ENCODE measurements at places on chromosomes 2 and 18.

DNA sequence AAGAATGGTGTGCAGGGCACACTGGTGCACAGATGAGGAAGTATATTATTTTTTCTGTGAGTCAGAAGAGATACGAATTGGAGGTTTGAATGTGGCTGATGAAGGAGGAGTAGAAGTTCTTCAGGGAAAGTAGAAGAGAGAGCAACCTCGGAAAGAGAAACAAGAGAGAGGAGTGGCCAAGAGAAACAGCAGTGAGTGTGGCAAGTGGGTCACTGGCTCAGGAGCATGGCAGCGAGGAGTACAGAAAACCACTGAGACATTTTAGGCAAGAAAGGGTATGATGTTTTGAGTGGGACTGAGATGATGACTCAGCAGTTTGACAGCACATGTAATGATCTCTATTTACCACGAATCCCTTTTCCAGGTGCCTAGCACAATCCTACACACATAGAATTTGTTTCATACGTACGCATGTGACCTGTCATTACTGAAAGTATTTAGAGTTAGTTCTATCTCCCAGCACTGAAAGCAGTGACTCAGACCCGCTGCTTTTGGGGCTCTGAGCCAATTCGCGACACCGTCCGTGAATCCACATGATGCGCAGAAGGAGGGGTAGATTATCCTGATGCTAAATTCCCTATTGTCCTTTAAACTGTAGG lies 915.4 kb downstream of the DCDC2C start:
- no peak for DNase-seq

DNA sequence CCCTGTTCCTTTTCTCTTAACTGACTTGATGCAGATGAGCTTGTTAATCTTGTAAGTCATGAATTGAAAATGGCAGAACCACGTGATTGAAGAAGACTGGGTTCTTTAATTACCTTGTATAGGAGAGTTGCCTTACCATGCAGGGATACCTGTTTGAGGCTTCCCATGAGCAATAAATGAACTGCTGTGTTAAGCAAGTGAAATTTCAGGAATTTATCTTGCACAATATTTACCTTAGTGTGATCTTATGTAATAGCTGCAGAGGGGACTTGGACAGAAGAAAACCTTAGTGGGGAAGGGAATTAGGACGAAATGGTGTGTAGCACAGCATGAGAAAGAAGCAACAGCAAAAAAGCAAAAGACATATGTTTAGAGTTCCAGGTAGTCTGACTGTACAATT lies 384.0 kb upstream of the TMEFF2 start:
- DNase-seq: no peak

DNA sequence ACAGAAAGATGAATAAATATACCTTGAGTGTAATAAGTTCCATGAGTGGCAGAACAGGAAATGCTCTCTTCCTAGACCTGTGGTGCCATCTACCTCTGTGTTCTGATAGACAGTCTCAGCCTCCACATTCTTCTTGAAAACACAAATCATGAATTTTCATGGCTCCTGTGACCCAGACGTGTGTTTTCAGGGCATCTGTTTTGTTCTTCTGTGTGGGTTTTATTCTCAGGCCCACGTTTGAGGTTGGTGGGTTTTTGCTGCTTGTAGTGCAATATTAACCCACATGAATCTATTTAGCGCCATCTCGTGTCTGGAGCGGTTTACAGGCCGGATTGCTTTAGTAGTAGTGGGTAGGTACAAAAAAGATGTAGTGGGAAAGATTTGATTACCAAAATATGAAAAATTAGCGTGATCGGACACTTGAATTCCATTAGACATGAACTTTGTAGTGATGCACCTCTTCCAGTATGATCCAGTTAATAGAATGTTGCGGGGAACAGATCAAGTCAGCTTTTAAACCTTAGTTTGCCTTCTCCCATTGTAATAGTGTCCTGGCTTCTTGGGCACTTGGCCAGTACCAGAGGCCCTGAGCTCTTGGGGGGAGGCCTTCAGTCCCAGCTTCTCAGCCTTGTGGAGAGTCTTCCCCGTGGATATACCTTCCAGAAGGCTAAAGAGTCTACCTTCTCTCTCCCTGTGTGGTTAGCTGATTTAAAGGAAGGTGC lies 256.5 kb downstream of the TPGS2 start:
- DNase-seq: no peak

- no peak for DNase-seq
Measured at GRCh38 chr2:234249873-234250272, 199.4 kb downstream of the SPP2 start.

- DNase-seq: no peak
Measured at GRCh38 chr2:8122520-8122919, 559.3 kb upstream of the ID2 start.

DNA sequence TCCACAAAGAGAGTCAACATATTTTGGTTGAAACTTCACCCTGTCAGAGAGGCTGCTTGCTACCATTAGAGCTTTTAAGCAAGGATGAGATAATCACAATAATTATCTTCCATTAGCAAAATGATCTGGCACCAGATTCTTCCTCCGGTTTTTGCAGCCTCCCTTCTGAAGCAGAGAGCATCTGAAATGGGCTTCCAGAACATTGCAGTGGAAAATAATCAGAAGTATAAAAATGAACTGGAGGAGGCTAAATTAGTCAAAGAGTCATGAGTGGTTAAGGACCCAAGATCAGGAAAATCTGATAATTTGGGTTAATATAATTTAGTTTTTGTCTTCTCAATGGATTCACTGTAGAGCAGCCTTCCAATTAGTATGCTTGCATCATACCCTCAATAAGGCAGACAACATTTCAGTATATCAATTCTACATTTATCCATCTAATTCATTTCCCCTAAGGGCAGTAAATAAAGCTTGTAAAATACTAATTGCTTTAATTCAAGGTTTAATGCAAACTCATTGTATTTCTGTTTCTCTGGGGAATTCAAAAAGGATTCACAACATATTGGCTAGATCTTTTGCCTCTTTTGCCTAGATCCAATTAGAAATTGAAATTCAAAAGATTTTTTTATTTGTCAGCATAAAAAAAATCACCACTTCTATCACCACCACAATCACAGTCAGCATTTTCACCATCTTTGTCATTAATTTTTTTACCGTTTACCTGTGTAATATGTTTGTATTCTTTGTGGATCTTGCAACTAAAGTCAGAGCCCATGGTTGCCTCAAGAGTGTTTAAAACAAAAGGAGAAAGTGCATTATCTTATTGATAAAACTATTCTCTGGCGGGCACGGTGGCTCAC lies 537.2 kb upstream of the DCC start:
- DNase-seq: no peak

GRCh38 chr18:74652392-74652988 lies 54.8 kb downstream of the ZNF407 start:
- DNase-seq: no peak

DNA sequence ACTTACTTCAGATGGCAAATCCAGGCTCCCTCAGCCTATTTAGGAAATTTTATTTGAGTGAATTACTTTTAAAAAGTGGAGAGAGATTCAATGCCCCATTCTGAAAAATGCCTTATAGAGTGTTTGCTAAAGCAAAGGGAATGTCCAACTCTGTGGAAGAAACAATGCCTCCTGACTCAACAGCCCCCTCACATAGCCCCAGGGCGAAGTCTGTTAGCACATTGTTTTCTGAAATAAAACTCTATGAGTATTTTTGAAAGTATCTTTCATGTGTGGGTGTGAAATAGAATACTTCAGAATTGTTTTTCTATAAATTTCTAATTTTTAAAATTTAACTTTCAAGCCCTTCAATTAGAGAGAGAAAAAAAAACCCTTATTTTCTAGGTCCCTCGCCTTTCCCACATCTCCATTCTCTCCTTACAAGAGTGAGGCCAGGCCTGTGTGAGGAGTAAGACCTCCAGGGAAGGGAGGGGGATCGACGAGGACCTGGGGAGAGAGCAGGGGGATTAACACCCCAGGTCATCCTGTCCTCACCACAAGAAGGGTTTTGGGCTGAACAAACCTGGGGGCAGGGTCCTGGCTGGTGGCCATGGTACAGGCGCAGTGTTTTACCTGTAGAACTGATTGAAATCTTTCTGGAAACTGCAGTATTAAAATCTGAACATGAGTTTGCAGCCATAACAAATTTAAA lies 141.4 kb downstream of the SNTG2 start:
- DNase-seq: no peak

- DNase-seq: no peak
Measured at GRCh38 chr2:69566669-69567068, 76.9 kb downstream of the AAK1 start.

- no peak for DNase-seq
Measured at GRCh38 chr2:98158305-98158704, 71.3 kb downstream of the VWA3B start.

DNA sequence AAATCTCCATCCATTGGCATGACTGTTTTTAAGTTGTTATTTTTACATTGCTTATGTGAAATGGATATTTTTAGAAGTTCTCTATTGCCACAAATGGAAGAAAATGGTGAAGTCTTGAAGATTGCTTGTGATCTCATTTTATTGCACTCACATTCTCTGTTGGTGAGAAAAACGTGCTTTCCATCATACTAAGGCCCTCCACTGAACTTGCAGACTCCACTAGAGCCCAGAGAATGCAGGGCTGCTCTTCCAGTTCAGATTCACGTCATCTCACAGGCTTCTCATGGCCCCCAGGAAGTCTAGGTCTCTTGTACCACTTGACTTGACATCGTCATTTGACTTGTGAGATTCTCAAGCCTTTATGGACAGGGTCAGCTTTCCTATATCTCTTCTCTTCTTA lies 254.8 kb upstream of the COPS8 start:
- DNase-seq: no peak

- DNase-seq: no peak
Measured at GRCh38 chr2:241061275-241061674, 40.8 kb downstream of the MTERF4 start.

GRCh38 chr18:68147728-68148127 lies 567.2 kb downstream of the TMX3 start:
- DNase-seq: no peak

DNA sequence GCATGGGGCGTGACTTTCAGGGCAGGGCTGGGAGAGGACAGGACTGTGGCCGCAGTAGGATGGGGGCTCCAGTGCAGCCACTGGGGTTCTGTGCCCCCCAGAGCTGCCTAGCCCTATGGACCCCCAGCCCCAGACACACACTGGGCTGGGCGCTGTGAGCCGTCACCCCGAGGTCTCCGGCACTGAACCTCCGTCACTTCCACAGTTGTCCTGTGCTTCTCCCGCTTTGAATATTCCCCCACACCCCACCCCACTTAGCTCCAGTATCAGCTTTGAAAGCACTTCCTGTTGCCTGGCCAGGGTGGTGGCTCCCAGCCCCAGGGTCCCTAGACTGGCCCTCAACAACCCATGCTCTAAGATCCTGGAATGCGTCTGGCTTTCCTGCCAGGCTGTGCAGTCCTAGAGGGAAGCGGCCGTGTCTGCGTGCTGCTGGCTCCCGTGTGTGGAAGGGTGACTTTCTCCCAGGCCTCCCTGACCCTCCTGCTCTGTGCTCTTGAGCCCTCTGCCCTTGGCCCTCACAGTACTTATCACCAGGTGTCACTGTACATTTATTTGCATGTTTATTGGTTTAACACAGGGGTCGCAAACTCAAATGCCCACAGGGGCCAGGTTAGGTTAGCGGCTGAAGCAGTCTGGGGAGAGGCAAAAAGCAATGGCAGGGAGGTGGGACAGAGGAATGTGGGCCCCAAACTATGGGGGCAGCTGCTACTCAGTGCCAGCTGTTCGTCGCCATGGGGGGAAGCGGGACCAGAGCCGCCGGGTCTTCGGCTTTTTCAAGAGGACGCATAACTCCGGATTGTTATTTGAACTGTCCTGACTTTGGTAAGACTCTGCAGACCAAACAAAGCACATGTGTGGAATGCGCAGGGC lies 9.9 kb downstream of the OBSL1 start:
- no peak for DNase-seq

- no peak for DNase-seq
Measured at GRCh38 chr18:58104096-58104495, 60.1 kb downstream of the NEDD4L start.

DNA sequence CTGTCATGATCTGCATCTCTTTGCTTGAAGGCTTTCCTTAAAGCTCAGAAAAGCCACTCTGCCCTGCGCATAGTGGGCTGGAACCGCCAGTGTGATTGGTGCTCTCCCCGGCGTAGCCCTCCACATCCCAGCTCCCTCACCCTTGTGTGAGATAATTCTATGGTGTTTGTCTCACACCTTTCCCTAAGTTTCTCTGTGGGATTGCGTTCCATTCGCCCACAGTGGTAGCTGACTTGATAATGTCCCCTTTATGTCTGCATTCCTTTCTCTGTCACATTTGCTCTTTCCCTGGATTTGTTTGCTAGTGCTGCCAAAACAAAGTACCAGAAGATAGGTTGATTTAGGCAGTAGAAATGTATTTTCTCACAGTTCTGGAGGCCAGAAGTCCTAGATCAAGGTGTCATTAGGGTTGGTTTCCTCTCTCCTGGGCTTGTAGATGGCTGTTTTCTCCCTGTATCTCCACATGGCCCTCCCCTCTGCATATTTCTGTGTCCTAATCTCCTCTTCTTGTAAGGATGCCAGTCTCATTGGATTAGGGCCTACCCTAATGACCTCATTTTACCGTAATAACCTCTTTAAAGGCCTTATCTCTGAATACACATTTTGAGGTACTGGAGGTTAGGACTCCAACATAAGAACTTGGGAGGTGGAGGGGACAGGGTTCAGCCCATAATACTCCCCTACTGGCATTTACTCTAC lies 7.4 kb upstream of the TMEM87B start:
- DNase-seq: no peak

DNA sequence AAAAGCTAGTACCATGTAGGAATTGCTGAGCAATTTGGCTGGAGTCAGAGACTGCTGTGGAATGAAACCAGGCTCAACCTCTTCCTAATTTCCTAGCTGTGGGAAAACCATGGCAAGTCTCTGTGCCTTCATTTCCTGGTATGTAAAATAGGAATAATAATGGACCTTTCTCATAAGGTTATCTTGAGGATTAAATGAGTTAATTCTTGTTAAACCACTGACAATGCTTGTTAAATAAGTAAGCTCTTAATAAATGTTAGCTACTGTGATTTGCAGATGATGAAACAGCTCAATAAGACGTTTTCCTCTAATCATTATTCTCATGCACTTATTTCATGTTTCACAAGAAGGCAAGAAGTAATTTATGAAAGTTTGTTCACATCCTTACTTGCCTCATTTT lies 346.7 kb downstream of the RND3 start:
- DNase-seq: no peak
